ENCODE measurements at places on chromosomes 13 and 19.

DNA sequence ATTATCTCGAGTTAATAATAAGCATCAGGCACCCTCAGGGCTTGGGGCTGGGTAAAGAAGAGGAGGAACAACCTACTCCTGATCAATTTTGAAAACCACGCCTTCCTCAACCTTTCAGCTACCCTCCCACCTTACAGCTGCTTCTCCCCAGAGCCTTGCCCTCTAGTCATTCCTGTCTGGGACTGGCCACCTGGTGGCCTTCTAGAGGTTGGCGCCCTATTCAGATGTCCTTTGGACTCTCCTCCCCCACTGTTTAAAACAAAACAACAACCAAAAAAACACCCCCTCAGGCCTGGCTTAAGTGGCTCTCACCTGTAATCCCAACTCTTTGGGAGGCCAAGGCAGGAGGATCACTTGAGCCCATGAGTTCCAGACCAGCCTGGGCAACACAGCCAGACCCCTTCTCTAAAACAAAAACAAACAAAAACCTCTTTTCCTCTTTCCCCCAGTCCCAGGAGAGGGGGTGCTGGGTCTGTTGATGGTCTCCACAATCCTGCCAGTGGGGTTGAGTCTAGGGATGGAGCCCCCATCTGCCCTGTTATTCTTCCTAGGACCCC lies 62.3 kb downstream of the CCDC70 start:
- DNase-seq, result no peak

DNA sequence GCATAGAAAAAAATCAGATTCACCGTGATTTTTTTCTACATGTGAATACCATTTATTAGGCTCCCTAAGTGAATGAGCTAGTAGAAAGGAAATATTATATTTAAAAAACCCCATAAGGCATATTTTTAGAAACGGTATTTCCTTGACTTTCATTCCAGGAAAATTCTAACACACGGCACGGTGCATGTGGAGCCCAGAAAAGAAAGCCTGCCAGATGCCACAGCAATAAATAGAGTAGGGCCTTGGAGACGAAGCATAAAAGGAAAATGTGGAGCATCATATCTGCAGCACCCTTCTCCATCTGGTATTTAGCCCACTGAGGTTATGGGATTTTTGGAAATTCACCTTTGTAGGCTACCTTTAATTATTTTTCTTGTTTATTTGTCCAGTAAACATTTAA lies 314.4 kb downstream of the ENOX1 start:
- DNase-seq, result no peak

GRCh38 chr19:49593233-49594113 lies 2.5 kb downstream of the PRR12 start:
- DNase-seq, result peak; percentile 99

DNA sequence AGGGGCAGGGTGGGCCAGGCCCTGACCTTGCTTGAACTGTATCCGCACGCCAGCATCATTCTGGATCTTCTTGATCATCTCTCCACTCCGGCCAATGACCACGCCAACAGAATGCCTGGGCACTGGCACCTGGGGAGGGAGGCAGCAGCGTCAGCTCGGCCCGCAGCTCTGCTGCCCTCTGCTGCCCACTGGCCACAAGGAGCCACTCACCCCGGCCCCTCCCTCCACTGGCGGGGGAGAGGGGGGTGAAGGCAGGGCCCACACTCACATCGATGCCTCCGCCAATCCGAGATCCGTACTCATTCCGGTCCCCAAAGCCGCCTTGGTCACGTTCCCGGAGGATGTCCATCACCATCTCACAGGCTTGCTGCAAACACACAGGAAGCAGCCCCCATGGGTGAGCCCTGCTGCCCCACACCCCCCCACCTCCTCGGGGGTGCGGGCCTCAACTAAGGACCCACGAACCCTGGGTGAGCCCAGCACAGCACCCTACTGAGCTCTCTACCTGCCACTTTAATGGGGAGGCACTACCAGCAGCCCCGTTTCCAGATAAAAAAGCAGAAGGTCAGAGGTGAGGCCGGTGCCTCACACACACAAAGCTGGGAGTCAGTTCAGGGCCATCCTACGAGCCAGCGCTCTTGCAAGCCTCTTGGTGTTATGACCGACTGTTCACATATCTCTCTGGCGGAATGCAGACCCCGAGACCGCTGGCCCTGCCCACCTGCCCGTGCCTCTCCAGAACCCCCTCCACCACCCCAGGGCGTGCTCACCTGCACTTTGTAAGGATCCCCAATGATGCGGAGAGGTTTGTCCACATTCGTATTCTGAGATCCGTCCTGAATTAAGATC lies 6.7 kb downstream of the KHSRP start:
- peak; percentile 79 for DNase-seq

- DNase-seq, result no peak
These were observed 56.6 kb upstream of the MYO16 start for GRCh38 chr13:108572782-108573211.

- no peak for DNase-seq
These were observed 43.0 kb downstream of the CACNA1A start for GRCh38 chr19:13463296-13463695.

DNA sequence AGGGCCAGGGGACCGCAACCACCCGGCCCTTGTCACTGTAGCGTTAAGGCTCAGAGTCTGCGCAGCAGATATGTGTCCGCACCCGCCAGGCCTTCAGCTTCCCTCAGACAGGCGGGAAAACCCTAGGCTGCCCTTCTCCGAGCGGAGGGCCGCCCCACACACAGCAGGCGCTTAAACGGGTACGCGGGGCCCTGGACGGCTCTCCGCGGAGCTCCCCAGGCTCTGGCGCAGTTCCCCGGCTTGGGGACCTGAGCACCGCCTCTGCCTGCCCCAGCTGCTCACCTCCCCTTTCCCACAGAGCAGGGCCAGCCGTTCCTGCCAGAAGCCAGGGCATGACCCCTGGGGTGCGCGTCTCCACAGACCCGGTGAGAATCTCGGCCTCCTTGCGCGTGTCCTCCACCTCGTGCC lies 593 bp downstream of the ZNF135 start:
- DNase-seq, result no peak

GRCh38 chr13:37379841-37380240 lies 218.7 kb downstream of the POSTN start:
- DNase-seq, result no peak

DNA sequence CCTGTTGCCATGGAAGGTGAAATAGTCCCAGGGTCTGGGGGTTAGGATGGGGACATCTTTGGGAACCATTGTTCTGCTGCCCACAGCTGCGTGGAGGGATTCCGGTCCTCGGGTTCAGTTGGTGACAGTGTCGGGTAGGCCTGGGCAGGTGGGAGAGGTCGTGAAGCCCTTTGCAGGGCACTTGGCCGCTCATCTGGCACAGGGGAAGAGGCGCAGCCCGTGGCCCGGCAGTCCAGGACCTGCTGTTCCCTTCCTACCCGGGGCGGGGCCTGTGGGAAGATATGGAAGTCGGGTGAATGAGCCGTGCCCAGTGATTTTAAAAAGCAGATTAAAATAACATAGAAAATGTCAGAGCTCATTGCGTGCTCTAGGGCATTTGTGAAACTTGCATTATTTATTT lies 44.8 kb downstream of the KDM4B start:
- no peak for DNase-seq

GRCh38 chr19:5952193-5953029 lies 25.5 kb downstream of the RANBP3 start:
- DNase-seq, result no peak

- DNase-seq, result no peak
These were observed 27.8 kb upstream of the CASP14 start for GRCh38 chr19:15021286-15022007.

DNA sequence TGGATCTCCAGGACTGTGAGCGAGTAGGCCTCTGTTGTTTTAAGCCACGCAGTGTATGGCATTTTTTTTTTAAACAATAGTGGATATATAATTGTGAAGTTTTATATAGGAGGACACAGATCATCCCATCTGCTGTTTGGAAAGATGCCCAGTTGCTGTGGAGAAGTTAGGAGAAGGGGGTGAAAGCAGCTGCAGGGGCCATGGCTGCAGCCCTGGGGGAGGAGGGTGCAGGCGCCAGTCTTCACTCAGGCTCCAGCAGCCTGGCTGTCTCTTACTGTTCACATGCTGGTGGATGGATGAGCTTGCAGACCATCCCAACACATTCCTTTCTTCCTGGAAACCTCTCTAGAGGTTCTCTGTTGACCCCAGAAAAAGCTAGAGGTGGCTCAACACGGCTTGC lies 242.3 kb downstream of the TEX29 start:
- no peak for DNase-seq

GRCh38 chr13:113598481-113598880 lies 13.9 kb downstream of the TFDP1 start:
- DNase-seq, result no peak

DNA sequence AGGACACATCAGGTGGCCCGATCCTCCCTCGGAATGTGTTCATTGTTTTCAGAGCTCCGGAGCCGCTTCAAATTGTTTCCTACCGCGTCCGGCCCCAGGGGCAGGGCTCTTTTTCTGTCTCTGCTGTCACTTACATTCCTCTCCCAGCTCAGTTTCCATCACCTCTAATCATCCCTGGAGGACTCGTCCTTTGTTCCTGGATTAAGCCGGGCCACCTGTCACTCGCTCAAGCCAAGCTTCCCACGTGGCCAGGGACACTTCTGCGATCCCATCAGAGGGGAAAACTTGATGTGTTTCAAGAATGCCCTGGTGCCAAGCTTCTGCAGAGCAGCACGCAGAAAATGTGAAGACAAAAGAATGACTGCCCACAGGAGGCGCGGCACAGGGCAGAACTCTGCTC lies 13.5 kb downstream of the IL17D start:
- no peak for DNase-seq

DNA sequence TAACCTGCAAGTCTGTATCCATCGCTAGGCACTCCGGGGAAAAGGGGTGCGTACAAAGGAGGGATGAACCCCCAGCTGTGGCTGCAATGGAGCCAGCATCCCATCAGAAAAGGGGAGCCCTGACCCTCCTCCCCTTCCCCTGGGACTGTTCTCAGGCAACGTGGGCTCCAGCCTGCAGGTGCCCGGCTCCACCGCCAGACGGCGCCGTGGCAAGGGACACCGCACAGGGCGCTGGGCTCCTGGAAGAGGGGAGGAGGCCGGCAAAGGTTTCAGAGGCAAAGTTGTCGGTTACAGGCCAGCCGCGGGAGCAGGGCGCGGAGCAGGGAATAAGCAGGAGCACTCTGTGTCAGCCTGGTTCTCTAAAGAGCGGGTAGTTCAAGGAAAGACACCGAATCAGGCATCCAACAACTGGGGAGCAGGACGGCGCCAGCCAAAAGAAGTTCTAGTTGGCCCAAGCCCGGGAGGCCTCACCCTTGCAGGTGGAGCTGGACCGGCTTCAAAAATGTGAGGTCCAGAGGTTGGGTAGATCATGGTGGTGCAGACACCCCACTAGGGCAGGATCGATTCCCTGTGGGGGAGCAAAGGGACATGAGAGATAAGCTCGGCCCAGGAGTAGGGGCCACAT lies 53.0 kb upstream of the ATP12A start:
- DNase-seq, result peak; percentile 83

DNA sequence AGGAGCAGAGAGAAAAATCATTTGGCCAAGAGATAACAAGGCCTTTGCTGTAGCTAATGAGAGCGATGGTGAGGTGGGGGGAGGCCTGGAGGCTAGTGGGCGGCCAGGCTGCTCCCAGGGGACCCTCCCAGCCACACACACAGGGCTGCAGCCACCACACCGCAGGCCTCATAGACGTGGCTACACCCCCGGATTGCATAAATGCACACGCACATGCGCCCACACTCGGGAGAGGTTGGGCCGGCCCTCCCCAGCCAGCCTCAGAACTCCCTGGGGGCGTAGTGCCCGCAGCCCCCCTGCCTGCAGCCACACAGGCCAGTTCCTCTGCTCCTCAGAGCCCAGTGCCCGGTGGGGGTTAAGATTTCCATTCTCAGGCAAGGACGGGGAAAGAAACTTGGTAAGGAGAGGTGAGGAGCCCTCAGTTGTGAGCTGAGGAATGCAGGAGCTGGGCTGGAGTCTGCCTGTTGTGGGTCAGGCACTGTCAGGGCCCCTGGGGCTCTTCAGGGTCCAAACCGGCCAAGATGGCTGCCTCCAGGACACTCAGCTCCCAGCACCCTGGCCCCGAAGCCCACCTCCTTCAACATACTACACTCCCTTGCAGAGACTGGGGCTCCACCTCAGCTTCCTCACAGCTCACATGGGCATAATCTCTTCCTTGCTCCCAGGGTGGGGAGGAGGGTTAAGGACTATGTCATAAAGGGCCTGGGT lies 8.0 kb downstream of the PTH2 start:
- no peak for DNase-seq

DNA sequence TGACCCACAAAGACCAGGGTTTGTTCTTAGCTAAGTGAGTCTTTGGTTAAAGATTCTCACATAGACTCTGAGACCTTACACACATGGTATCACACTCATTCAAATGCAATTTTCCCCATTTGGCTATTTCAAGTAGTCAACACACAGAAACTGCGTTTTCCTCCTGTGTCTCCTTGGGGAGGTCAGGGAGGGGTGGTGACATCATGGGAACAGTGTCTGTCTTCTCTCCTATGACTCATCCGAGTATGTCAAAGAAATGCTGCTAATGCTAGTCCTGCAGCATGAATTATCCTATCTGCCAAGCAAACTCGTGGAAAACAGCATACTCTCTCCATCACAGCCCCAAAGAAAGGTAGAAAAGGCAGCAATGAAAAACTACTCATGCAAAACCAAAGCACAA lies 100.2 kb downstream of the ENOX1 start:
- no peak for DNase-seq

GRCh38 chr13:110538632-110539031 lies 22.9 kb downstream of the RAB20 start:
- DNase-seq, result no peak

DNA sequence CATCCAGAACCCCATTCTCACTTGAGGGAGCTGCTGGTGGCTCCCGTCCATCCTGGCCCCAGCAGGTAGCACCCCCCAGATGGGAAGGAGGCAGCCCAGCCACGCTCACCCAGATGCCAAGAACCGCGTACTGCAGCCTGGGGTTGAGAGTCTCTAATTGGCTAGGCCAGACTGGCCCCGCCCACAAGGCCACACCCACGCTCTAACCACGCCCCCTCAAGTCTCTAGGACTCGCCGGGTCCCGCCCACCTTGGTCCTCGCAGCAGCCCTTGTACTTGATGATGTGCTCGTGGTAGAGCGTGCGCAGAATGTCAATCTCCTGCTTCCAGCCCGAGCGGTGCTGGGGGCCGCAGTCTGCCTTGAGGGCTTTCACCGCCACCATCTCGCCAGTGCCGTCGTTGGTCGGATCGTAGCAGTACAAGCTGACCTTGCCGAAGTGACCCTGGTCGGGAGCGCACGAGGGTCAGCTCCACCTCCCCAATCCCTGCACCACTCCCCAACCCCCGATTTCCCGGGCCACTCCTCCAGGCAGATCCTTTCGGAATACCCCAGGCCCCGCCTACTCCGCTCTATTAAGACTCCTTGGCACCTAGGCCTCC lies 14.5 kb upstream of the ICAM3 start:
- DNase-seq, result no peak

DNA sequence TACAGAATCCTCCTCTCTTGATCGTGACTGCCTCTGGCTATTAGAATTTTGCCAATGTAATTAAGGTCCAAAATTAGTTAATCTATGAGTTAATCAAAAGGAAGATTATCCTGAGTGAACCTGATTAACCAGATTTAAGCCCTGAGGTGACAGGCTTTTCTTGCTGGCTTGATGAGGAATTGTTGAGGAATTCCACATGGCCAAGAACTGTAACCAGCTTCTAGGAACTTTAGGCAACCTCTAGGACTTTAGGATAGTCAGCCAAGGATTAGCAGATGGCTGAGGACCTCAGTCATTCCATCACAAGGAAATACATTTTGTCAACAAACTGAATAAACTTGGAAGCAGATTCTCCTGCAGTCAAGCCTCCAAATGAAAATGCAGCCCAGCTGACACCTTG lies 84.8 kb downstream of the STOML3 start:
- no peak for DNase-seq
